ENCODE measurements at places on chromosomes 5 and 9.

GRCh38 chr5:132459983-132460838 lies 30.4 kb downstream of the IRF1 start:
- DNase-seq = no peak

GRCh38 chr5:113337515-113338415 lies 97.0 kb downstream of the TSSK1B start:
- DNase-seq = no peak

DNA sequence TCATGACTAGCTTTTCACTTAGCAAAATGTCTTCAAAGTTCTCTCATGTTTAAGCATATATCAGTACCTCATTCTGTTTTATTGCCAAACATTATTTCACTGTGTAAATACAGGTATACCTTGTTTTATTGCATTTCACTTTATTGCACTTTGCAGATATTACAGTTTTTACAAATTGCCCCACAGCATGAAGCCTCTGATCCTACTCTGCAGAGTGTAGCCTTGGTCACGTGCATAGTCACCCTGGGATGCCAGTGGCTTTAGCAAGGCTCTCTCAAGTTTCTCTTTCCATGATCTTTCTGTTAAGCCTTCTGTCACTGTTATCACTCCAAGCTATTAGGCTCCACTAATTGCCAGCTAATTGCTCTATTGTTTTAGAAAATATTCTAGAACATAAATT lies 182.2 kb upstream of the GRIA1 start:
- DNase-seq = no peak

DNA sequence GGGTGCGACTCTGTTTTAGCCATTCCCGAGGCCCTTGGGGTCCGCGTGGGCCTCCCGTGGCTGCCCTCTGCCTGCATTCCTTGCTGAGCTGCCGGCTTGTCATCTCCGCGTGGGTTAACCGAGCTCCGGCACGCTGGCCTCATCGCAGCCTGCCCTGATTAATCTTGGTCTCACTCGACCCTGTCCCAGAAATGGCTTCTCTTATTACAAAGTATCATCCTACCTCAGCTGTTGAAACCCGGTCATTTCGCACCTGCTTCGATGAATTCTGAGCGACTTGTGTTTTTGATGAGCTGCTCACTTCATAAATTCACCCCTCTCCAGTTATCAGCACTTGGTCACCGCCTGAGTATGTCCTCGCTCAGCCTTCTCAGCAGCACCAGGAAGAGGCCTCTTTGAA lies 123.5 kb upstream of the EGFLAM start:
- DNase-seq = no peak

DNA sequence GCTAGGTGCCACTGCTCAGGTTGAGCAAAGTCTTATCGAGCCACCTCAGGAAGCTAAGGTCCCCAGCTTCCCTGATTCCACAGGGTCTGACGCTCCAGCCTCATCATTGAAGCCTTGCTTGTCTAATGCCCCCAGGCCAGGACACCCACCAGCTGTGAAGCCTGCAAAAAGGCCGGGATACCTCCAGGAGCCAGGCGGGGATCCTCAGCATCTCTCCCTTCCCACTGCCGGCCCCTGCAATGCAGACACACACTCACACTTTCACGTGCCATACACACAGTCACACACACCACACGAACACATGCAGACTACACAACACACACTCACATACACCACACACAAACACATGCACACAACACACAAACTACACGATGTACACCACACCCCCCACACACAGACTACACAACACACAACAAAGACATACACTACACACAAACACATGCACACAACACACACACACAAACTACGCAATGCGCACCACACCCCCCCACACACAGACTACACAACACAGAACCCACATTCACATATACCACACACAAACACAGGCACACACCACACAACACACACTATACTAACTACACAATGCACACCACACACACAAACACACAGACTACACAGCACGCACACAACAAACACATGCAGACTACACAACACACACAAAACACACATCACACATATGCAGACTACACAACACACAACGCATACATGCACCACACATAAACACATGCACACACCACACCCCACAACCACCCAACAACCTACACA lies 17.8 kb upstream of the S1PR3 start:
- DNase-seq = no peak

GRCh38 chr9:137301081-137301947 lies 757 bp downstream of the NRARP start:
- DNase-seq = no peak

GRCh38 chr5:138372225-138372624 lies 19.7 kb downstream of the KDM3B start:
- no peak for DNase-seq

- DNase-seq = no peak
These were observed 77.0 kb upstream of the SMIM32 start for GRCh38 chr5:136269973-136270372.

GRCh38 chr5:150215979-150216944 lies 26.4 kb downstream of the SLC6A7 start:
- DNase-seq = no peak

- no peak for DNase-seq
These were observed 93.2 kb downstream of the GLIS3 start for GRCh38 chr9:4206718-4207117.

DNA sequence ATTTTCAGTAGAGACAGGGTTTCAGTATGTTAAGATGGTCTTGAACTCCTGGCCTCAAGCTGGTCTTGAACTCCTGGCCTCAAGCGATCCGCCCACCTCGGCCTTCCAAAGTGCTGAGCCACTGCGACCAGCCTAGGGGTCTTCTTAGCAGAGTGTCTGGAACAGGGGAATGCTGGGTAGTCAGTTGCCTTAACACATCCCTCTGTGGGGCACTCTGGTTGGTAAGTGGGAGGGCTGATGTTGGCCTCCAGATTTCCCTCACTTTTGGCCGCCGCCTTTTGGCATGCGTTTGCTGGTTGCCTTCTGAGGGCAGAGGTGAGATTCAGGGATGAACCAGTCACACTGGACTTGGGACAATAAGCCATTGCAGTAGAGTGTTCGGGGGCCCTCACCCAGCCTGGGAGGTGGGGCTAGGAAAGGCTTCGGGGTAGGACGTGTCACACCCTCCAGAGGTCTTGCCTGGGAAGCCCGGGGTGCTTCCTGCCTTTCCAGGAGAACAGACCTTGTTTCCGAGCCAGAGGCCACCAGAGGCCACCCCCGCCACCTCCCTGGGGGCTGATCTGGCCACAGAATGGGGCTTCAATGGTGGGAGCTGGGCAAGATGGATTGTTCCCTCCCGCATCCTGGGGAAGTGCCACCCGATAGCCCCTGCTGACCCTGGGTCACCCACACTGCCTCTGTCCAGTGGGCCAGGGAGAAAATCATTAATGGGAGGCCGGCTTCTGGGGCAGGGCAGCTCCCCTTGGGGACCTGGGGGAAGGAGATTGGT lies 13.3 kb downstream of the FGF18 start:
- no peak for DNase-seq

DNA sequence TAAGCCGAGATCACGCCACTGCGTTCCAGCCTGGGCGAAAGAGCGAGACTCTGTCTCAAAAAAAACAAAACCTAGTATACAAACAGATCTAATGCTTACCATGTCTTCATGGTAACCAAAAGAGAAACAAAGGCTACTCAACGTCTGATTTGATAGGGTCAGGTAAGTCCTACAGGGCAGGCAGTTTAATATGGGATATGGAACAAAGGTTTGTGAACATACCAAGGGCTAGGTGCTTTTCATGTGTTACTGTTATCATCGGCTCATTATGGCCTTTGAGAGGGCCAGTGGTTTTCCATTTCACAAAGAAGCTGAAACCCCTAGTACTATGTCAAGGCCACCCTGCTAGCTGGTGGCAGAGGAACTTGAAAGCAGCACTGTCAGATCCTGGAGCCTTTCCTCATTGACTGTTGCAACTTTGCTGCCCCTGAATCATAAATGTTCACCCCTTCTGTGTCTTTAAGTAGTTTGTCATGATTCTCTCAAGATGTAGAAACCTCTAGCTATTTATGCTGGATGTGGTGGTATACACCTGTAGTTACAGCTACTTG lies 5.1 kb downstream of the IQGAP2 start:
- DNase-seq = no peak

GRCh38 chr9:95029288-95029687 lies 288.2 kb downstream of the FANCC start:
- no peak for DNase-seq

DNA sequence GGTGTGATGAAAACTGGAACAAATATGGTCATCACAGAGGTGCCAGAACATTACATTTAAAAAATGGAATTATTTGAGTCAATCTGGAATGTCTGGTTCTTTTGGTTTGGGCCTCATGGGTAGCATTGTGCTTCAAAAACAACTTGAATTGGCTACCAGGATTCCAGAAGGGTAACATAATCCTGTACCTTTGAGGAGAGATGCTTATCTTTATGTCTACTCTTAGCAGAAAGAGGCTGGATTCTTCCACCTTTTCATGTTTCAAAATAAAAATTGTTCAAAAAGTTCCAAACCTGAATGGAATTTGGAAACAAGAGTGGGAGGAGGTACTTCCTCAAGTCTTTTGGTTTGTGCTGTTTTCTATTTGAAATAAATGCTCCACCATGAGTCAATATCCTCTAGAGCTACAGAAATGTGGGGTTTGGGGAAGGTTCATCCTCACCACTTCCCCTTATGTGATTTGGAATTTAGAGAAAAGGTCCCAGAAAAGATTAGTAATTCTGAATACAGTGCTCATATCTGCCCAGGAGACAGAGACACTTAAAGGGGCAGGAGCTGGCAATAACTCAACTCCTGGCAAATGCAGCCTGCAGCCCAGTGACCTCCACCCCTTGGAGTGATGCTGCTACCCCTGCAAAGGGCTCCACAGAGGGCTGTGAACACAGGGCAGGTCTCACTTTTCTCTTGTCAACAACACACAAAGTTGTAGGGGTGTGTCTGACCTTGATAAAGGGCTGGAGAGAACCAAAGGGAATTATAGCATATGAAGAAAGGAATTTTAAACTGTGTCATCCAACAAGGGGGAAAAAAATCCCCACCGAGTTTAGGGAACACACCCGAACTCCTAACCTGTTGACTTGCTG lies 272.8 kb downstream of the CWC27 start:
- DNase-seq = no peak

DNA sequence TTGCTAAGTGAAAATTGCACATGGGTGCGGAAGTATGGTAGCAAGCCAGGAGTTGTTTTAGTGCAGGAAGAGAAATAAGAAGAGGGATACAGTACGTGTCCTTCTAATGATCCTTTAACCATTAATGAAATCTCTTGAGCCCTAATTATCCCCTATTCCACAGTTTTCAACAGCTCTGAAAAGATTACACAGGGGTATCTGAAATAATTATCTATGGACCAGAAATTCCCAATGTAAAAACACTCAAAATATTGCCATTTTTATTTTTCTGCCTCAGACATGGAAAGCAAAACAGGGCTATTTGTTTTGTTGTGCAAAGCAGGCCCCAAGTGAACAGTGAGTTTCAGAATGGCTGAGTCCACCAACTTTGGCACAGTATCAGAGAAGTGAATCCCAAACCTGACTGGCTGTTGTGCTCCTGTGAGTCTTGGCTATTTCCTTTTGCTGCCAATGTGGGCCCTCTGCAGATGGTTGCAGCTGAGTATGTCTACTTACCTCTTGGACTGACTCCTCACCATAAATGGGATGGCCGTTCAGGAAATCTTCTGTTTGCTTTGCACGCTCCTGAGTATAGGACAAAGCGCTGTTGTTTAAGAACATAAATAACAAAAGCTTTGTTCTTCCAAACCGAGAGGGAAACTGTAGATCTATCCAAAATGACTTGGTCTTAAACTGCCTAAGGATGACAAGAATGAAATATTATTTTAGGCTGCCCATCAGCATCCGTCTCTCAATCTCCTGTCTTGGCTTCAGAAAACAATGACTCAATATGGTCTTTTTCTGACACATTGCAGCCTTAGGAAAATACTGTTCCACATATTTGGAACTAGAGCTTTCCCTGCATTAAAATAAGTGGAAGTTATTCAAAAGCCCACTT lies 204.1 kb downstream of the DEPDC1B start:
- no peak for DNase-seq

DNA sequence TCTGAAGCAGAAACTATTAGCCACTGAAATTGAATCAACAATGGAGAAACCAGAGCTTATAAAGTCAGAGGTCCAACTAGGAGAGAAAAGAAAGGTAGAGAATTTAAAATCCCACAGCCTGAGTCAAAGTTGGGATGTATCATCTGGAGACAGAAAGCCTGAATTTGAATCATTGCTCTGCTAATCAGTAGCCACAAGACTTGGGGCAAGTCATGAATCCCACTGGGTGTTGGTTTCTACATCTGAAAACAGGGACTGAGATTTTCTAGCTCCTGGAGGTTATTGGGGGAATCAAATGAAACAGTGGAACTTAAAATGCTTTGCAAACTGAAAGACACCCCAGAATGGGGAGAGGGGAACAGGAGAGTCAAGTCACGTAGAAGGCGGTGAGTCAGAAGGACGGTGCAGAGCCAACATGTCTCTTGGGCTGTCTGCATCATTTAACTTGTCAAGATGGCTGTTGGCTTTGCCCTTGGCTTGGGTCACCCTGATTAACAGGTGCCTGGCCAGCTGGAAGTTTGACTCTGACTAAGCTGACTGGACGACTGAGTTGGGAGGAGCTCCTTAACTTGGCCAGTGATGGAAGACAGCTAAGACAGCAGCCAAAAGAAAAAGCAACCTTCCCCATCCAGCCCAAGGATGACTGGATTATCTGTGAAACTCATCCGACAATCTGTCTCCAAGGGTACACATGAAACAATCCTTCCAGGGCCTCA lies 60.6 kb upstream of the ADRA1B start:
- no peak for DNase-seq

- no peak for DNase-seq
These were observed 238.2 kb upstream of the KCNN2 start for GRCh38 chr5:114123654-114124053.

DNA sequence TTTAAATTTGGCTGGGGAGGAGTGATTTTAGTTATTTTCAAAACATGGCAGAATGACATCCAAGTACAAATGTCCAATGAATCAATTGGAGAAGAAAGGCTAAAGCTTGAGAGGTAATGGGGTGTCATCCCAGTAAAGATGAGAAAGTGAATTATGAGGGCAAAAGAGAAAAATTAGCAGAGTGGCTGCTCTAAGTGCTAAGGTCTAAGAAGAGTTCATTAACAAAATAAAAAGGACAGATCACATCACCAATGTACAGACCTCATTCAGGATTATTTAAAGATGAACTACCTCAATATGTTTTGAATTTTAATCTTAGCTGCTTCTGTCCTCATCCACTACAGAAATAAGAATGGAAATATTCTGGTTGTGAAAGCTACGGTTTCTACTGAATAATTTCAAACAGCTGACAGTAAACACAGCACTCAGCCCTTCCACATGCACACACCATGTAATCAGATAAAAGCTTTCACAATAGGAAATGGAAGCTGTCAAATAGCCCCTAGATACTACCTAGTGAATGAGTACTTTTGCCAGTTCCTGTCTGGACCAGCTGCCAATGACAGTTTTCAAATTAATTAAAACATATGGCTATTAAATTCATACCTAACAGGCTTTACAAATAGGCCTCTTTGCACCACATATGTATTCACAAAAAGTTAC lies 171.5 kb downstream of the SSBP2 start:
- DNase-seq = no peak

DNA sequence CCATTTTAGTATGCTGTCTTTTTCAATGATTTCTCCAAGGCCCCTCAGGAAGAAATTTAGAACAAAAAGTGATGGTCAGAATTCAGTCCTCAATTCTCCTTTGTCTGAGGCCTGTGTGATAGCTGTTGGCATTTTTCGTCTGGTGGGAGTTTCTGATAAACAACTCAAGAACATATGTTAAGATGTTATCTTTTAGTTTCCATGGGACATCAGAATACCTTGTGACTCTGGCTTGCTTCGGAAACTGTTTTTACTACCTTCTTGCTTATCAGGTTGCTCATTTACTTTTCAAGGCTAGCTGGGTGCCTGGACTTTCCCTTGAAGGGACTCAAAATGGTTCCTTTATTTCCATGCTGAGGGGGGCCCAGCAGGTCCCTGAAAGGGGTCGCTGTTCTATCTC lies 97.2 kb downstream of the INVS start:
- no peak for DNase-seq
